ENCODE measurements at places on chromosomes 4 and X.
A peak's percentile ranks its signal among the peaks of the same experiment; 100 is the strongest.

DNA sequence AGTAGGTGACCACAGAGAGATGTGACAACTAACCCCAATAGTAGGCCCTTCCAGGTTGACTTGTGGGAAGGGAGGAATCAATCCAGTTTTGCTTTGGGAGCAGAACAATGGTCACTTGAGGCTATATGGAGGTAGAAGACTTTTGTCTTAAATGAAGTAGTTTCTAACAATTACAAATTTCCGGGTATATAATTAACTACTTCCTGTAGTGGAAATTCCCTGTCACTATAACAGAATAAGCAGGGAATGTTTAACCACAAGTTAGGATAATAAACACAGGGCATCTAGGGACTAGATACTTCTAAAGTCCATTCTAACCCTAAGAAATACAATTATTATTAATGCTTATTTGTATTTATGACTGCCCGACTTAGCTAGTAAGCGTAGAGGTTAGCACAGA is 99.0 kb upstream of the TRPC3 start:
- DNase-seq, result no peak

- no peak for DNase-seq
These were observed at the start of gene GPR101 for GRCh38 chrX:137033774-137034507. TSS of gene GPR101 (minus strand) at chrX:137033995. CDS start at chrX:137031674, 2,321 bp downstream.

DNA sequence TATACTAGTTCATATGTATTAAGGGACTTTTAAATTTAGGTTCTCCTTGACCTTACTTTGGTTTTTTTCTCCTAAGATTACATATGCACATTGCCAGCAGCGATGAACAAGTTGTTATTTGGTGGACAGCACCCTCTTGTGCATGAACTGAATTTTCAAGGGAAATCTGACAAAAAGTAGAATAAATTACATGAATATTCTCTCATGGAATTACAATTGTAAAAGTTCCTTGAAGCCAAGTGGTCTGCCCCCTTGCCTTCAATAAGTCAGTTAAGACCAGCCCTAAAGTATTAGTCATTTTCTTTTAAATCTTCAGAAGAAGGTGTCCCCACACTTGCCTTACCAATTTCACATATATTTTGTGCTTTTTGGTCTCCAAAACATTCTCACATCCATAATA is 30.7 kb upstream of the SMARCA5 start:
- DNase-seq, result peak; percentile 49

DNA sequence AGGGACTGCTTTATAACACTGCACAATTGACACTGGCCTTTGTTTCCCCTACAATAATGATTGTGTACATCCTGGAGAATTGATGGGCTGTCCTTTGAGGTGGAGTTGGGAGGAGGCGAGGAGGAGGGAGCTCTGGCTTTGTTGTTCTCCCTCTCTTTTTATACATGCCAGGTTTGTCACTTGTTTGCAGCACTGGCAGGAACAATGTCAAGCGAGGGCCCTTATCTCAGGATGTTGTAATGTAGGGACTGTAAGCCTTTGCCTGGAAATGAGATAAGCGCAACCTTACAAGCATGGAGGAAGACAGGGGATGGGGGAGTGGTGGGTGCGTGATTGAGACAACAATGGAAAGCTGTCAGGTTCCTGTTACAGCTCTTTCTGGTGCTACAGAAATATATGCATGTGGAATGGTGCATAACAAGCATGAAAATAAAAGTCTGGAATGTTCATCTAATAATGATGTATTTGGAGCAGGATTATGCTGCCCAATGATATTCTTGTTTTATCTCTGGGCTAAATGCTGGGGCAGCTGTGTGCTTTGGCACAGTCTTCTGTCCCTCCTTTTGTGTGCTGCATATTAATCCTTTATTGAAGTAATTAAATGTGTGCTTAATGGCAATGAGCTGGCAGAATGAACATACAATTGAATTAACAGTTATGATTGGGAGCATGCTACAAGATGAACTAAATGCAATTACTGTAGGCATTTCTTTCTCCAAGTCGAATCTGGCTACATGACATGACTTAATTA is 294.4 kb downstream of the GPAT3 start:
- DNase-seq, result no peak

GRCh38 chr4:25972366-25972765 is 58.3 kb downstream of the SMIM20 start:
- no peak for DNase-seq

GRCh38 chr4:26356081-26356501 is 35.3 kb downstream of the RBPJ start:
- DNase-seq, result no peak

GRCh38 chr4:161714022-161714751 is 449.6 kb downstream of the FSTL5 start:
- DNase-seq, result no peak

GRCh38 chr4:22869235-22869634 is 176.5 kb downstream of the GBA3 start:
- DNase-seq, result peak; percentile 5

GRCh38 chr4:29262986-29263385 is 1457.2 kb upstream of the PCDH7 start:
- no peak for DNase-seq

DNA sequence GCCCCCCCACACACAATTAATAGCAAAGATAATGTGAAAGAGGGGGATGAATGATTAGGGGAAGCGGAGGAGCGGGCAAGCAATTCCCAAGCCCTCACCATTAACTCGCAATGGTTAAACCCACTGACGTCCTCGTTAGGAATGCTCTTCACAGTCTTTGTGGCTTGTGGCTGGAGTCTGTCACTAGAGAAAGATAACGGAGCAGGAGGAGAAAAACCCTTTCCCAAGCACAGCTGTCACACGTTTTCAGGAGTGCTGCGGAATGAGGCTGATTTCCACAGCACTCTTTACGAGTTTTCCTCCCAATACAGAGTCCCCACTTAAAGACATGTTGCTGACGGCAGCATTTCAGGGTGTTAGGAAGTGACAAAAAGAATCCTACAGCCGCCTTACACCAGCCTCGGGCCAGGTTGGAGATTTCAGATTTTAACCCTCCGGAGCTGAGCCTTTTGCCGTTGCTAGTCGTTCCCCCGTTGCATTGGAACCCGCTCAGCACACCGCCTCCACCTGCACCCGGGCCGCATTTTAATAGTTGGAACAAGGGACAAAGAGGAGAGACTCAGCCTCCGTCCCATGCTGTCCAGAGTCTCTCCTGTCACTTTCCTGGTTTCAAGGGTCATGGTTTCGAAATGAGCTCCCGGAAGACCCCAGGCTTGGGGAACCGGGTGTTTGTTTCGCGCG is 92.2 kb downstream of the GEMIN8 start:
- no peak for DNase-seq

Measured in HT-29 (cell line).